ENCODE measurements at places on chromosomes 5 and 9.

DNA sequence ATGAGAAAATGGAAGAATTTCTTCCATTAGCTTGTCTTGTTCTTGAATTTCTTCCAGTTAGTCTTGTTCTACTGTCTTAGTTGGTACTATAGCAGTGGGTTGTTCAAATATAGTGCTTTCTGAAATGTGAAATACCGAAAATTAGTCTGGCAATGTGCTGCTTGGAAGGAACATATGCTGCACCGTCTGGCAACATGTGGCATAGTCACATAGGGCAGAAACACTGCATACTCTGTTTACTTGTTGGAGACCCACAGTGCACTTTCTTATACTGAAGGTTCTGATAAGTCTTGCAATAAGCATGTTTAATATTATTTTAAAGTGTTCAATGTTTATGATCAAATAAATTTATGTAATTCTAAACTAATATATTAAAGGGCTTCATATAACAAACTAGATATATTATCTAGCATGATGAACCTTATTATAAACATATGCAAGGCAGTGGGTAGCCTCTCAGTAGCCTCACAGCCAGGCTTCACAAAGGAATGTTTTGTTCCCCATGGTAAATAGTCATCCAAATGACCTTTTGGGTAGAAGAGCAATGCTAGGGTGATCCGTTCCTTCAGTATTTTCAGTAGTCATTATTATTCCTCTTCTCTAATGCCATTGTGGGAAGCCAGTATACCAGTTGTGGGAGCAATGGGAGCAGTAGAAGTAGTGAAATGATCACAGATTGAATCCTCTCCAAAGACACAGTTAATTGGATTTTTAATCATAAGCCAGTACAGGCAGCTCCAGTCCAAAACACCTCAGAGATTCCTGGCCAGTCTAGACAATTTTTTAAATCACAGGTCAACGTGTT is 1106.7 kb downstream of the DTWD2 start:
- DNase-seq, result no peak

DNA sequence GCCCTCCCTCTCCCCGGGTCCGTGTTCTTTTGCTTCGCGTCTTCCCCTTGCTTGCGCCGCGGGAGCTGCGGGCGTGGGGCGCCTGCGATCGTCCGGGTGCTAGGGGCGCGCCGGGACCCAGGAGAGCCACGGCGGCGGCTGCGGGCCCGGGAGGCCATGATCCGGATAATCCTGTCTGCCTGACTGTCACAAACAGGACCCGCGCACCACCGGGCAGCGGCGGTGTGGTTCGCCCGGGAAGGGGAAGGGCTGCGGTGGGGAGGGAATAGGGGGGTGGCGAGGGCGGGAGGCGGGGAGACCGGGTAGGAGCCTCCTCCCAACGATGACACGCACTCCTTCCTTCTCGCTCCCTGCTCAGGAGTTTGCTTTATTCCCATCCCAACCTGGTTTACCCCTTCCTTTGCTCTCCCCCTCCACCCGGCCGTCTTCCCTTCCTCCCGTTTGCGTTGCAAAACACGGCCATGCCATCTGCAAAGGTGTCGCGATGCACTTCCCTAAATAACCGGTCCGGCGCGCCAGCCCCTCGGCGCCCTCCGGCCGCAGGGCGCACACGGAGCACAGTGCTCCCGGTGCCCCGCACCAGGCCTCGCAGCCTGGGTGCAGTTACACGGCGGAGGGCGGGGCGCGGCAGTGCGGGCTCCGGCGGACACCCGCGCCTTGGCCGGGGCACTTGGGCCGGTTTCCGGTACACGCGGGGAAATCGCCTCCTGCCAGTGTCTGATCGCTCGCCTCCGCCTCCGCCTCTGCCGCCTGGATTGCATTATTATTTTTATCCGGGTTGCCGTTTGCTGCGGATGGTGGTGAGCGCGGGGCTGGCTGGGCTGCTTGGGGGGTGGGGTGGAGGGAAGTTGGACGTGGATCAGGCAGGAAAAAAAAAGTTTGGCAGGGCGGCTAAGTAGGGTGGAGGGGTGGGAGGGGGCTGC is 1.5 kb downstream of the SMARCA2 start:
- peak; percentile 69 for DNase-seq

GRCh38 chr9:128940271-128940921 is 7.0 kb downstream of the DOLK start:
- no peak for DNase-seq

- no peak for DNase-seq
Observed at GRCh38 chr9:127197861-127198430, 66.6 kb upstream of the GARNL3 start.

DNA sequence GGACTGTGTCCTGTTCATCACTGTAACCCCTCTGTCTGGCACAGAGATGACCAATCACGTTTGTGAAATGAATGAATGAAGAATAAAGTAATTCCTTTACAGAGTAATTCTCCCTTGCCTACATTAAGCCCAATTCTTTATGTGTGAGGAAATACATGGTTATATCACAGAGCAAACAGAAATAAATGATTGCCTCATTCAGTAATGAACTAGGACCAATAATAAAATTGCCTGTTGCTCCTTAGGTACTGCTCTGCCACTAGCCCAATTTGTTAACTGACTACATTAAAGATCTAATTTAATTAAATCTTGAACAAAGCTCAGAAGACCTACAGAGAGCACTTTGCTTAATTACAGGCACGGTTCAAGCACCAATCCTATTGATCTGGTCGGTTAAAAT is 121.8 kb downstream of the DCP2 start:
- no peak for DNase-seq

DNA sequence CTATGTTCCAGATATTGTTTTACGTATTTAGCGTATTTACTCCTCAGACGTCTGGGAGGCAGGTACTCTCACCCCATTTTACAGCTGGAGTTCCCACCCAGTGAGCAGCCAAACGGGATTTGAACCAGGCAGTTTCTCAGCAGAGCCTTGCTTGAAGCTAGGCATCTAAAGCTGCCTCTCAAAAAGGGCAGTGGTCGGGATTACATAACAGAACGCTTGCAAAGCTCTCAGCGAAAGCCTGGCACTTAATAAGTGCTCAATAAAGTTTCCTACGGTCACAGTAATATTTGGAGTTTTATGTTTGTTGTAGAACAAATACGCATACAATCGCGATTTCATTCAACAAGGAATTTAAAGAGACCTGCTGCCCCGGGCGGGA is 286 bp upstream of the BSPRY start:
- DNase-seq, result no peak

DNA sequence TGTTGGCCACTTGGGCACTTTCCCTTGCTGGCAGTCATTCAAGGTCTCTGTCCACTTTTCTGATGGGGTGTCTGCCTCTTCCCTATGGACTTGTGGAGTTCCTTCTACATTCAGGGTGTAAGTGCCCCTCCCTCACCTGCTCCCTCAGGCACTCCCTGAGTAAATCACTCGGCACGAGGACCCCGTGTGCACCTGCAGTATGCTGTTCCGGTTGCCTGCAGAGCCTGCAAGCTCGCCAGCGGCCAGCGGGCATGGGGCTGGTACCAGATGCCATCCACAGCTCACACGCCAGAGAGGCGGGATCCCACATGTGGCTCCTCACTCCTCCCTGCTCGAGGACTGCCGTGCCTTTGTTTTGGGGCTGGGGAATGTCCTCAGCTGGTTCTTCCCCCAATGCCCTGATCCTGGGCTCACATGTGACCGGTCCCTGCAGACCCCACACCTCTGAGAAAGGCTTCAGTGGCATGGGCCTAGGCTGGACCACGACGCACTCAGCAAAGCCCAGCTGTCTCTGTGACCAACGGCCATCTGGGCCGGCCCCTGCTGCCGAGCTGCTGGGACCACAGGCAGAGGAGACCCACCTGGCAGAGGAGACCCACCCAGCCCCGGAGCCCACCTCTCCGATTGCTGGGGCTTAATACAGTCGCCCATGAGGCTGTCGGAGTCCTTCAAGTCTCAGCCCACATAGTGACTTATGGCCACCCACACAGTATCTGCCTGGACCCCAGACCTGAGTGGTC is 46.1 kb upstream of the CLPTM1L start:
- DNase-seq, result no peak

- DNase-seq, result no peak
Observed at GRCh38 chr9:71819115-71819739, 50.9 kb upstream of the CEMIP2 start.

GRCh38 chr9:127498298-127498697 is 47.0 kb downstream of the LRSAM1 start:
- no peak for DNase-seq

DNA sequence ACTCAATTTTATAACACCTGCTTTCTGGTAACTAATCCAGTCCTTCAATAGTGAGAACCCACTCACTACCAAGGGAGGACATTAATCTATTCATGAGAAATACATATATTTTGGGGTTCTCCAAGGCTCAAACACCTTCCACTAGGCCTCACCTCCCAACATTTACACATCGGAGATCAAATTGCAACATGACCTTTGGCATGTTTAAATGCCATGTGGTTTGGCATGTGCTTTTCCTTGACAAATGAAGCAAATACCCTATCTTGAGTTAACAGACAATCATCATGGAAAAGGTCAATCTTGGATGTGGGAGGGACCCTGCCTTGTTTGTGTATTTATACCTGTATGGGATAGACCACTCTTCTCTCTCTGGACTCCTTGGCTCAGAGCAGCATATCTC is 21.9 kb upstream of the SPINK14 start:
- no peak for DNase-seq

GRCh38 chr5:71872311-71872864 is 153.3 kb downstream of the CARTPT start:
- no peak for DNase-seq

DNA sequence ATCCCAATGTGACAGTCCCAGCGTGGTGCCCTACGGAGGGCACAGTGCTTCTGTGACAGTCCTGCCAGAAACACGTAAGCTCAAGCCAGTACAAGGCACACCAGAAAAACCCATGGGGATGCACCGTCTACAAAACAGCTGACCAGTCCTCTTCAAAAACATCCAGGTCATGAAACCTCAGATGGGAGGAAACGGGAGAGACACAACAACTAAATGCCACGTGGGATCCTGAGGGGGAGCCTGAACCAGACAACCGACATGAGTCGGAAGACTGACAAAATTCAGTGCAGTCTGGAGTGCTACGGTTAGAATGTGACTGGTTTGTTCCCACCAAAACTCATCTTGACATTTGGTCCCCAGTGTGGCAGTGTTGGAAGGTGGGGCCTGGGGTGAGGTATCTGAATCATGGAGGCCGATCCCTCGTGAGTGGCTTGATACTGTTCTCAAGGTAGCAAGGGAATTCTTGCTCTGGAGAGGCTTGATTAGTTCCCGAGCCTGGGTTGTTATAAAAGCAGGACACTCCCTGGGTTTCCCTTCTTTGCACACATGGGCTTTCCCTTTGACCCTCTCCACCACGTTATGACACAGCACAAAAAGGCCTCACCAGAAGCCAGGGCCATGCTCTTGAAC is 55.4 kb downstream of the ADAMTS2 start:
- no peak for DNase-seq

DNA sequence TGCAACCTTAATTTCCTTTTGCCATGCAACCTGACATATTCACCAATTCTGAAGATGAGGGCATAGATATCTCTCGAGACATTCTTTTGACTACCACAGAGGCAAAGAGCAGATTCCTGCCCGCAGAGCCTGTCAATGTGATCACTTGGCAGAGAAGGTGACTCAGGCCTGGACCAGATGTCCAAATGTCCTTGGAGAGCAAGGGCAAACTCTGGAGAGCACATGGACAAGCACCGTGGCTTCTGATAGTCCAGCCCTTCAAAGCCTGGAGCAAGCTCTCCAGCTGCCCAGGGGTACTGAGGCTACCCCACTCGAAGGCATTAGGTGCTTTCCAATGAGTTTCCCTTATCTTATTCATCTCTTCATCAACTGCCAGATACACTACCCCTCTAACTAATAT is 50.4 kb upstream of the ALDH1B1 start:
- DNase-seq, result no peak

DNA sequence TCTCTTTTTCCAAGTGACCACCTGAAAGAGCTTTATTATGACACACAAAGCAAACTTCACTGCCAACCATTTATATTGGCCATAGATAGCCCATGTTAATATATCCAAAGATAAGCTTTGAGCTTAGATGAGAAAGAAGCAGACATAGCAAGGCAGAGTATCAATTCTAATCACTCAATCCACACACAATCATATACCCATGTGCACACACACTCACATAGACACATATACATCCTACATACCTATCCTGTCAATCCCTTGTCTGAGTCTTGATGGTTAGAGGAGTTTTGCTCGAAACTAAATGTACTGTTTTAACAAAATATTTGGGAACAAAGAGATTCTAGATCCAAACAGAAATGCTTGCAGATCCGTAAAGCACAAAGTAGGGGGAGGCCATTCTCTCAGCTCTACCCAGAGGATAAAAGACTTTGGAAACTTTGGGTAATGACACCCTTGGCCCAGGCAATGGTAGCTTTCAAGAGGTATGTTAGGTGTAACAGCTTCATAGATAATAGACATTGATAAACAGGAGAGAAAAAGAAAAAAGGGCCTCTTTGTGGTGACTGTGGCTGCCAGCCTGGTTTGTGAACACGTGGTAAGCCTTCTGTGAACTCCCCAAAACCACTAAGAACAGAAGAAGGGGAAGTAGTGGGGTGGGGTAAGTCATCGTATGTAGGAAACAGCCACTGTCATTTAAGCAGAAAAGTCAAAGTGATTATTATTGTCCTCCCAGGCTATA is 121.6 kb downstream of the TLR4 start:
- DNase-seq, result no peak

DNA sequence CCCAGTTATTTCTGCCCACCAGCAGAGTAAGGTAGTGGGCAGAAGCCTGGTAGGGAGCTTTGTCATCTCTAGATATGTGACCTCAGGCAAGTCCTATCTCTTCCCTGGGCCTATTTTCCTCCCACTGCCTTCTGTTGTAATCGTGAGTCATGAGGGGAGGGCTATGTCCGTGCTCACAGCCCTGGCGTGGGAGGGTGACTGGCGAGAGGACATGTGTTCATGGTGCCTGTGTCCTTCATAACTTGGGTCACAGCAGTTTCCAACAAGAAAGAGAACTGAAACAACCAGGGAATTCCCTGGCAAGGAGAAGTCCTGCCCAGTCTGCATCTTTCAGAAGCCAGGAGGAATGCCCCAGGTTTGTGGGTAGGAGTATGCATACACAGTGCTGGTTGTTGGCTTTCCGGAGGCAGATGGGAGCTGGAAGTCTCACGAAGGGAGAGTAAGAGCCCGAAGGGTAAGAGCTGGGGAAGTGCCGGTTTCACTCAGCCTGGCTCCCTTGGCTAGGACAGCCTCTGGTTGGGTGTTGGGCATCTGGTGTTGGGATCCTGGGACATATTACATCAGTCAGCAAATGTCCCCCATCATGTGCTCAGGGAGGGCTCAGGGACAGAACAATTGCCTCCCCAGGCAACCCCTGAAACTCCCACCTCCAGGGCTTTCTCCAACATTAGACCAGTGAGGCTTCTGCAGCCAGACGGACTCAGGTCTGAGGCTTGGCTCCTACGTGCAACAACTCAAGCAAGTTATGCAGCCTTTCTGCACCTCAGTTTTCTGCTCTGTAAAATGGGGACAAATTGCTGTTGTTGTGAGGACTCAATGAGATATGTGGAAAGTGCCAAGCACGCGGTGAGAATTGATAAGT is 4.3 kb upstream of the TIFAB start:
- DNase-seq, result peak; percentile 86

GRCh38 chr5:56085193-56085592 is 90.4 kb upstream of the IL6ST start:
- peak; percentile 49 for DNase-seq

All from NCI-H226 (cell line).